ENCODE measurements at places on chromosomes 4 and X.
A peak's percentile ranks its signal among the peaks of the same experiment; 100 is the strongest.

- no peak for DNase-seq
Measured at GRCh38 chr4:304969-305680, at the start of gene ZNF732. ZNF732 (minus strand) TSS chr4:305474; CDS start chr4:305310, 164 bp downstream.

- no peak for DNase-seq
Measured at GRCh38 chr4:185709802-185710486, 102.0 kb downstream of the SORBS2 start.

- no peak for DNase-seq
Measured at GRCh38 chr4:85431881-85432485, 43.0 kb upstream of the ARHGAP24 start.

GRCh38 chr4:117137145-117137544 lies 51.8 kb upstream of the TRAM1L1 start:
- DNase-seq: no peak

GRCh38 chrX:53330331-53330730 lies 48.9 kb upstream of the IQSEC2 start:
- DNase-seq: no peak

- DNase-seq: no peak
Measured at GRCh38 chr4:69330345-69331047, 50.2 kb downstream of the UGT2B28 start.

DNA sequence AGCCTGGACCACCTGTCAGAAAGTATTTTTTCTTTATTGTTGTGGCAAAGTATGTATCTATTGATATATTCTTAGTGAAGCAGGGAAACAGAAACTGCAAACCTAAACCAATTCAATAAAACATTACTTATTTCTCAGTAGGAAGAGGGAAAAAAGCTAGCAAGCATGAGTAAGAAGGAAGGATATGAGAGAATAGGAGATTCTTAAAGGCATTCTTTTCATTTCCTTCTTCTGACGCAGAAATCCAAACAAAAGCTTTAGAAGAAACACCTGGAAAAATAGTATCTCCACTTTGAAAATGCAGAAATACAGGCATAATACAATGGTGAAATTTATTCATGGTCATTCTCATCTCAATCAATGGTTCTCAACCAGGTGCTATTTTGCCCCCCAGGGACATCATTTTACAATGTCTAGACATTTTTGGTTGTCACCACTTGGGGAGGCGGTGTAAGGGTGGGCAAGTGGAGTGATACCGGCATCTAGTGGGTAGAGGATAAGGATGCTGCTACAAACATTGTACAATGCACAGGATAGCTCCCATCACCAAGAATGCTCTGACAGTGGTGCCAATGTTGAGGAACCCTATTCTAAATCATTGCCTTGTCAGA lies 21.7 kb upstream of the ATXN3L start:
- DNase-seq: peak; percentile 2

DNA sequence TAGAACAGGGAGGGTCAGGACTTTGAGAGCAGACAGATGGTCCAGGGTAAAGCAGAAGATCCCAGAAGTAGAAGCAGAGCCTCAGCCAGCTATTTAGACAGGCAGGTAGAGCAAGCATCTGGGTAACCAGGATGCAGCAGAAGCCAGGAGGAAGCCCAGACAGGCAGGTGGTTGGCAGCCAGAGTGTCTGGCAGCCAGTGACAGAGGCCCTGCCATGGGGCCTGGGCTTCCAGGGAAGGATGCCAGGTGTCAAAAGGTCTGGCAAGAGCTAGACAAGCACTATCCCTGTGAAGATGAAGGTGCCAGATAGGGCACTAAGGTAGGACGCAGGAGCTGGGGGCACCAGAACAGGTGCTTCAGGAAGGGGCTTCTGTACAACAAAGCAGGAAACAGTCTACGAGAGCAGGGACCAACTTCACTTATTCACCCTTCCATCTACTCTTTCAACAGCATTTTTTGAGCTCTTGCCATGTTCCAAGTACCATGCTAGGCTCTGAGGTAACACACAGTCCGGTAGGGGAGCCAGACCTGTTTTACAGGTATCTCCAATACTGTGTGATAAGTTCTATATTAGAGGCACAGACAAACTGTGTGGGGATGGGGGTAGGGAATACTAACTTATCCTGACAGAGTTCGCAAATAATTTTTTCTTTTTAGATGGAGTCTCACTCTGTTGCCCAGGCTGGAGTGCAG lies 38.1 kb upstream of the GJB1 start:
- no peak for DNase-seq

DNA sequence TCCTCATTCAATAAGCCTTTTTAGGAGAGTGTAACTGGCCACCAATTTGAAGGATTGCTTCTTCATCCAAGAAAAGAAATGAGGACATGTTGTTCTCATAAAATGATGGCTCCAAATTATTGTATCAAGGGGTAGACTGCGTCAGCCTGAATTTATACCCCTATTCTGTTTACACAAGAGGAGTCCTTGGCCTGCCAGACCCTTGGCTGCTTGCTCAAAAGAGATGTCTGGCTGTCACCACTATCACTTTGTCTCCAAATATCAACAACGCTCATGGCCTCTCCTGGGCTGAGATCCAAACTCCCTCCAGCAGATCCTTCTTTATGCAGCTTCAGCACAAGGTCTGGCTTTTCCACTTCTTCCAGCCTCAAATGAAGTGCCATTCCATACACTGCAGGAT lies 127.9 kb downstream of the OR13H1 start:
- DNase-seq: no peak

- DNase-seq: no peak
Measured at GRCh38 chr4:6041800-6042199, 23.6 kb upstream of the C4orf50 start.

DNA sequence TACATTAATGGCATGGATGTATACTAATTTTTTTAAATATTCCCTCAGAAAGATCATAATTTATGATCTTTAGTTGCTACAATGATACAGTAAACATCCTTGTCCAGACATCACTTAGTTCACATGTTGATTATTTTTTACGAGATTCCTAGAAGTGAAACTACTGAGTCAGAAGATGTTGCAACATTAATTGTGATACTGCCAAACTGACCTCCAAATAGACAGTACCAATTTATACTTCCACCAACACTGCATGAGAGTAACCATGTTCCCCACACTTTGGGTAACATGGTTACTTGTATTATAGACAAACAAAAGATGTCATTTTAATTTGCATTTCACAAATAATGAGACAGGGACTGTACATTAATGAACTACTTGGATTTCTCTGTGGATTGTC lies 19.6 kb downstream of the RCHY1 start:
- DNase-seq: no peak

DNA sequence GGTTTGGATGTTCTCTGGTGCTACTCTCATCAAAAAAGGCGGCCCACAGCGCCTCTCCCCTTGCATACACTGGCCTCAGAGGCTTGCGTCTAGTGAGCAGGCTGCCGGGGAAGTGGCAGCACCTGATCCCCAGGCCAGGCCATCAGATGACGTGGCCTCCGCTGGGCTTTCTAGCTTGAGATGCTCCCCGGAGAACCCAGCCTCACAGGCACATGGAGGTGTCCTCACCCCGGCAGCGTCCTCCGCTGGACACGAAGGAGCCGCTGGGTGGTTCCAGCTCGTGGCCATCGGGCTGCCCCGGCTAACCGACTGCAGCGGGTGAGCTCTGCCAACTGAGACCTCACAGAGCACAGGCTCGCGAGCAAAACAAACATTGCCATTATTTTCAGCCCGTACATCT lies 12.8 kb downstream of the IRAK1 start:
- DNase-seq: no peak

GRCh38 chrX:9515973-9516538 lies 51.2 kb downstream of the TBL1X start:
- DNase-seq: no peak

GRCh38 chr4:40599431-40599830 lies 30.2 kb downstream of the RBM47 start:
- DNase-seq: no peak

GRCh38 chr4:62475596-62475995 lies 1275.5 kb downstream of the ADGRL3 start:
- no peak for DNase-seq

DNA sequence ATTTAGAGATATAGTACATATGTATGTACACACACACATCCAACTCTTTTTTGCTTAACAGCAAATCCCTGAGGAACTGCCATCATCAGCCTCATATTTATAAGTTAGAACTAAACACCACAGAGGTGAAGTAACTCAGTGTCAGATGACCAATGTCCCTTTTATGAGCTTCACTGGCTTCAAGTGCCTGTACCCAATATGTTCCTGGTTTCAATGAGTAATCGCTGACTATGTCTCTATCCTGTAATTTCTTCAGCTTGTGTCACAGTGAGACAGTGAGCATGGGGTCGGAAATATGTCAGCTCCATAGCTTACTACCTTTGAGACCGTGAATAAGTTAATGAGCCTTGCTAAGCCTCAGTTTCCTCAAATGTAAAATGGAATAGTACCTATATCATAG lies 136.2 kb upstream of the RASGEF1B start:
- DNase-seq: no peak

- DNase-seq: peak; percentile 6
Measured at GRCh38 chr4:15682242-15683142, 865 bp downstream of the FAM200B start.

- no peak for DNase-seq
Measured at GRCh38 chrX:66919280-66919832, 280.5 kb upstream of the EDA2R start.

DNA sequence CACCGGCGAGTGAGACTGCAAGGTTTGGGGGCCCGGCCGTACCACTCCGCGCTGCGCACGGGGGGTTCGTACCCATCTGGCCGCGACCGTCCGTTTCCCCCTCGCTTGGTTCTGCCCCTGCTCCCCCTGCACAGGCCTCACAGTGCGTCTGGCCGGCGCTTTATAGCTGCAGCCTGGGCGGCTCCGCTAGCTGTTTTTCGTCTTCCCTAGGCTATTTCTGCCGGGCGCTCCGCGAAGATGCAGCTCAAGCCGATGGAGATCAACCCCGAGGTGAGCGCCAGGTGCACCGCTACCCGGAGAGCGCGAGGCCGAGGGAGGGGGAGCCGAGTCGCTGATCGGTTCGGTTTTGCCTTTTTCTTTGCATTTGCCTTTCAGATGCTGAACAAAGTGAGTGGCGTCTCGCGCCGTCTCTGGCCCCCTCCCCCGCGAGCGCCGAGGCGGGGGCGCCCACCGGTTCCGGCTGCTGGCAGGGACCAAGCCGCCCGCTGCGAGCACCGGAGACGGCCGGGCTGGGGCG lies at the start of gene UCHL1:
UCHL1 (plus strand) TSS at position 189 of the 517 bp plus-strand sequence; CDS start at position 238, 49 bp downstream.
- no peak for DNase-seq

DNA sequence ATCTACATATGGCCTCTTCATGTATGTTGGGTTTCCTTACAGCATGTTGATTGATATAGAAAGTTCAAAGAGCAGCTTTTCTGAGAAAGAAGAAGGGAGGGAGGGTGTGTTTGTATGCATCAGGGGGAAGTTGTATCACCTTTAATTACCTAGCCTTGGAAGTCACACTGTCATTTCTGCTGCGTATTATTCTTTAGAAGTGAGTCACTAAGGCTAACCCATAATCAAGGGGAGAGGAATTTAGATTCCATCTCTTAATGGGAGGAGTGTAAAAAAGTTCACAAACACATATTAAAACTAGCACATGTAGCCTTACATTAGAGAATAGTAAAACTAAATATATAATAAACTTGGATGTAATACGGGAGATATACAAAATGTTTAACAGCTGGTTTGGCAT lies 86.5 kb upstream of the CBLL2 start:
- no peak for DNase-seq

DNA sequence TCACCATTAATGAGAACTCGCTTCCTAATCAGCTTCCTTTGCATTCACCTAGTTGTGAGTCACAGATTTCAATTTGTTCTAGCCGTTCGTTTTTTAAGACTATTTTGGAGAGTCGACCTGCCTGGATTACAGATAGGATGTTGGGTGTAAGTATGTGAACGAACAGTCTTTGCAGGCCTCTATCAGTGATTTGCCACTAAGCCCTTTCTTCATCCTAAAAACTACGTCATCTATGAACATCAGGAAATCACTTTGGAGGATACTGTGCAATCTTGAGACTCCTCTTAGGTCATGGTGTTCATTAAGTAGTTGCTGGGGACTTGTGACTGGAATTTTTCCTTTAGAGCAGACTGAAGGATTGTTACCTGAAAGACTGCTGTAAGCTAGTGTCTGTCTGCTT lies 1.1 kb downstream of the POLA1 start:
- no peak for DNase-seq

- no peak for DNase-seq
Measured at GRCh38 chr4:8107146-8107657, 51.4 kb downstream of the ABLIM2 start.

DNA sequence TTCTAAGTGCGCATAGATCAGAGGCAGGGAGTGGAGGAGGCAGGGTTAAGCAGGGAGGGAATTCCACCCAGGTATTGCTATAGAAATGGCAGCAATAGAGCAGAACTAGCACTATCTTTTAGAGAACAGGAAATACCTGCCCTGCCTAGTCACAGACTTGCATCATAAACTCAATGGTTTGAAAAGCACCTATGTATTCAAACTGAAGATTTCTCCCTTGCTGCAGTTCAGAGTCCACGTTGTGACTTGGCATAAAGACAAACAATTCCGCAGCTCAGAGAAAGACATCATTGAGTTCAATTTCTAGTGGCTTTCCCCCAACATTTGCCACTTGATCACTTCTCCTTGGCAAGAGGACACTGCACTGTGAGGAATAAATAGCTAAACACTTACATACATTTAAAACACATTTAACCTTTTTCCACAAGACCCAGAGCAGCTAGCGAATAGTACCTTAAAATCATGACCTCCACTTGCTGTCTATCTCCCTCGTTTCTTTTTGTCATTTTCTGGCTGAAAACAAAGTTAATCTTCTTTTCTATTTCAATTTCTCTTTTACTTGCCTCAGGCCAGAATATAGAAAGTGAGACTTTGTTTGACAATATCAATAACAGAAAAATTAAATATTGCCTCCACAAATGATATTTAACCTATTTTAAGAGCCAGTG lies 42.4 kb downstream of the SLC7A11 start:
- DNase-seq: no peak

DNA sequence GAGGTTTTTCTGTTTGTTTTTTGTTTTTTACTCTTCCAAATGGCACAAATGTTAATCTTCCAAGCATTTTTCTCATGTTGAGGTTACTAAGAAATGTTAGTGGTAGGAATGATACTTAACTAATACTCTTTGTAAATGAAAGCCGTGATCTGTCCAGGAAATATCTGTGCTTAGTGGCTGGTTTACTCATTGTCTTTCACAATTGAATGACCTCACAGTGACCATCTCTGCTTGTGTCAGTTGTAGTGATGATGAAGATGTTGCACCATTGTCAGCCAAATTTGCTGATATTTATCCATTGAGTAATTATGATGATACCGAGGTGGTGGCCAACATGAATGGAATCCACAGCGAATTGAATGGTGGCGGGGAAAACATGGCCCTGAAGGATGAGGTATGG lies 93.5 kb downstream of the TNIP2 start:
- no peak for DNase-seq

- no peak for DNase-seq
Measured at GRCh38 chr4:152784490-152785350, 5.0 kb downstream of the ARFIP1 start.

Measured in CD4-positive, alpha-beta T cell treated with Interleukin-21 for 1 hour (primary cell).